CD8-positive, alpha-beta T cell (primary cell): ENCODE measurements at places on chromosomes 2 and 18.

DNA sequence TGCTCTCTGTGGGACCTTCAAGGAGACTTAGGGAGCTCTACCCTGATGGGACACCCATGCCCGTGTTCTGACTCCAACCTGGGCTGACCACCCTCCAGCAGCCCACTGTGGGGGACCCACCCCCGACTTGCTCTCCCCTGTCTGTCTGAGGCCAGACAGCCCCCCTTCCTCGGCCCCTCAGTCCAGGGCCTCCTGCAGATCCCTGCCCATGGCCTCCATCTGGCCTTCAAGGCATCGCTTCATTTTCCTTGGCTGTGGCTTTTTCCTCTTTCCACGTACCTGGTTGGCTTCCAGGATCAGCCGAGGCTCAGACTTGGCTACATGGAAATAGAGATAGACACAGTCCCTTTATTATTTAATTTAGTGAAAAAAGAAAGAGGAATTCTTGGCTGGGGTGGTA is 290.0 kb downstream of the CYP26B1 start:
- no peak for DNase-seq

GRCh38 chr18:48800466-48800865 is 150.3 kb downstream of the SMAD7 start:
- no peak for DNase-seq

DNA sequence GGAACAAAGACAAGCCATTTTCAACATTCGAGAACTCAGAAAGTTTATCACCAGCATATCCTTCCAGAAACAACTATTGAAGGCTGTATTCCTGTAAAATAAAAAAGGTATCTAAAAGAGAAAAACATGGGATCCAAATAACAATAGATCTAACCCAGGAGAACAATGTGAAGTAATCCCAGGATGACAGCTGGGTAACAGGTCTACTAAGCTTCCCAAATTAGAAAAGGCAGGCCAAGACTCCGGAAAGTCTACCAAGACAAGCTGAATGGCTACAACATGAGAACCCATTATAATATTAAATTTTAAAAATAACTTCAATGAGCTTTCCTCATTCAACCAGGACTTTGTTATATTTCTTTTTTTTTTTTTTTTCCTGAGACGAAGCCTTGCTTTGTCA is 6.5 kb downstream of the PIAS2 start:
- DNase-seq: no peak

DNA sequence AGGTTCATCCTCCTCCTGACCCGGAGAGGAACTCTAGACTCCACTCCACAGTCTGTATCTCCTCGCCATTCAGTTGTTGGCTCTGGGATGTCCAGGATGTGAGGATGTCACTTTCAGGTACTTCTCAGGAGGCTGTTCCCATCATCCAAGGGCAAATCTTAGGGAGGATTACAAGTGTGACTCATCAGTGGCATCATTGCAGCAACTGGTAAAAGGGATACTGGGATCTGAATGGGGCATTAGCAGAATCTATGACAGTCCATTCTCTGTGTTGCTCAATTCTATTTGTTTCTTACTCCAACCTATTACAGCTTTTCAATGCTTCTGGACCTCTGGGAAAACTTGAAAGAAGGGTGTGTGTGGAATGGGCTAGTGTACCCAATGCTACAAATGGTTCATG is 81.5 kb upstream of the FN1 start:
- DNase-seq: no peak

DNA sequence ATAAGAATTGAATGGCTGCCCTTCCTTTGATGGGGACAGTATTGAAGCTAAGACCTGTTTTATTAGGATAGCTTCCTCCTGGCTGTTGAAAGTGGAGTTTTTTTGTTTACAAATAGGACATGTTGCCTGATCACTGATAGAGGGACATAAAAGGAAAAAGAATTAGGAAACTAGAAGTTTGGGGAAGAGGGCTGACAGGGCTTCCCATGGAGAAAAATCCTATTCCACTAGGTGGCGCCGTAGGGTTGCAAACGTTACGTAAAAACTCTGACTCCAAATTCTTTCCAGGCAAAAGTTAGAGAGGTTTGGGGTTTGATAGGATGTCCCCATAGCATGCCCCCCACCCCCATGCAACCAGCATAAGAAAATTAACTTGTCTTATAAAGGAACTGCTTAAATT is 11.1 kb upstream of the RBFA start:
- no peak for DNase-seq

GRCh38 chr2:3241971-3242746 is 135.5 kb downstream of the EIPR1 start:
- no peak for DNase-seq

DNA sequence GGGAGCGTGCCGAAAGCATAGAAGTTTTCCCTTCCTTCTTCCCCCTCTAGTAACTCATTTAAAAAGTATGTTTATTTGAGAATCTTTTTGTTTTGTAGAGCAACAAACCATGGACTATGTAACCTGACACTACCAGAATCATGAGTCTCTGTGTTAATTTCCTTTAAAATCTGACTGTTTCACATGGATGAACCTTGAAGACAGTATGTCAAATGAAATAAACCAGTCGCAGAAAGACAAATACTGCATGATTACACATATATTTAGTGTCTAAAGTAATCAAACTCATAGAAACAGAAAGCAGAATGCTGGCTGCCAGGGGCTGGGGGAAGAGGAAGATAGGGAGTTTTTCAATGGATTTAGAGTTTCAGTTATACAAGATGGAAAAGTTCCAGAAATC is 32.3 kb downstream of the PTPN2 start:
- DNase-seq: no peak

GRCh38 chr2:227010433-227010832 is 153.6 kb downstream of the COL4A4 start:
- DNase-seq: no peak

GRCh38 chr18:37471637-37472036 is 94.0 kb downstream of the CELF4 start:
- no peak for DNase-seq

DNA sequence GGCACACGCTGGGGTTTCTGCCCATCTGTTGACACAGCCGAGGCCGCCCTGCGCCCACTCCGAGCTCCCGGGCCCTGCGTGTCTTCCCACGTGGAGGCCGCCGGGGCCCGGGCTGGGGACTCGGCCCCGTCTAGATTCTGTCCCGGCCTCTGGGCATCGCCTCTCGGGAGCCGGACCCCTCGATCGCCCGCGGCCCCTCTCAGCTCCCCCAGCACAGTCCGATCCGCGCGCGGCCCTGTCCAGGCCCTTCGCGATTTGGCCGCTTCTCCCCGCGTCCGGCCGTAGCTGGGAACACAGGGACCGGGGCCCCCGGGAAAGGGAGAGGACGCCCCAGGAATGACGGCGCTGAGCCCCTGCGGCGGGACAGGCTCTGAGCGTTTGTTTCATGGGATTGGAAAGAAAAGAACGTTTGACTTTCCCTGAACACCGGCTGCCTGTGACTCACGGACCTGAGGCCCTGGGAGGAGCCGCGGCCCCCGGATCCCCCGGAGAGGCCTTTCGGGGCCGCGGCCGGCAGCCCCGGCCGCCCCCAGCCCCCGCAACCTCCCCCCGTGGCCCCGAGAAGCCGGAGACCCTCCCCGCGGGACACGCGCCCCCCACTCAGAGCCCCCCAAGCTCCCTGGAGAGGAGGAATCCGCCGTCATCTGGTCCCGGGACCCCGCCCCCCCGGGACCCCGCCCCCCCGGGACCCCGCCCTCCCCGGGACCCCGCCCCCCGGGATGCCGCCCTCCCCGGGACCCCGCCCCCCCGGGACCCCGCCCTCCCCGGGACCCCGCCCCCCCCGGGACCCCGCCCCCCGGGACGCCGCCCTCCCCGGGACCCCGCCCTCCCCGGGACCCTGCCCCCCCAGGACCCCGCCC is 62.7 kb upstream of the CTDP1 start:
- no peak for DNase-seq

GRCh38 chr18:60197671-60198462 is 174.7 kb downstream of the MC4R start:
- no peak for DNase-seq

- no peak for DNase-seq
These were observed 14.8 kb upstream of the ALPI start for GRCh38 chr2:232441147-232441651.

DNA sequence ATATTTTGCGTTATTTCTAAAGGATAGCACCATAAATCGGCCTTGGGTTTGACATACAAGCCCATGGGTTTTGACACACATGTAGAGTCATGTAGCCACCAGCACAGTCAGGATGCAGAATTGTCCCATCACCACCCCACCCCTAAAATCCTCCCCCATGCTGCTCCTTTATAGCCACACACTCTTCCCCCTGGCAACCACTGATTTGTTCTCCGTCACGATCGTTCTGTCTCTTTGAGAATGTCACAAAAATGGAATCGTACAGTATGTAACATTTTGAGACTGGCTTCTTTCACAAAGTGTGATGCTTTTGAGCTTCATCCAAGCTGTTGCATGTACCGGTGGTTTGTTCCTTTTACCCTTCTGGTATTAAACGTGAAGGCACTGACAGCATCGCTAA is 39.1 kb downstream of the CRACDL start:
- no peak for DNase-seq

GRCh38 chr2:239285071-239285931 is 115.5 kb downstream of the HDAC4 start:
- peak; percentile 58 for DNase-seq

- no peak for DNase-seq
These were observed 138.6 kb downstream of the BCL2 start for GRCh38 chr18:63180971-63181376.

- DNase-seq: no peak
These were observed 11.3 kb upstream of the EXOC6B start for GRCh38 chr2:72837171-72837570.

GRCh38 chr2:232816657-232817056 is 40.3 kb upstream of the KCNJ13 start:
- DNase-seq: no peak

DNA sequence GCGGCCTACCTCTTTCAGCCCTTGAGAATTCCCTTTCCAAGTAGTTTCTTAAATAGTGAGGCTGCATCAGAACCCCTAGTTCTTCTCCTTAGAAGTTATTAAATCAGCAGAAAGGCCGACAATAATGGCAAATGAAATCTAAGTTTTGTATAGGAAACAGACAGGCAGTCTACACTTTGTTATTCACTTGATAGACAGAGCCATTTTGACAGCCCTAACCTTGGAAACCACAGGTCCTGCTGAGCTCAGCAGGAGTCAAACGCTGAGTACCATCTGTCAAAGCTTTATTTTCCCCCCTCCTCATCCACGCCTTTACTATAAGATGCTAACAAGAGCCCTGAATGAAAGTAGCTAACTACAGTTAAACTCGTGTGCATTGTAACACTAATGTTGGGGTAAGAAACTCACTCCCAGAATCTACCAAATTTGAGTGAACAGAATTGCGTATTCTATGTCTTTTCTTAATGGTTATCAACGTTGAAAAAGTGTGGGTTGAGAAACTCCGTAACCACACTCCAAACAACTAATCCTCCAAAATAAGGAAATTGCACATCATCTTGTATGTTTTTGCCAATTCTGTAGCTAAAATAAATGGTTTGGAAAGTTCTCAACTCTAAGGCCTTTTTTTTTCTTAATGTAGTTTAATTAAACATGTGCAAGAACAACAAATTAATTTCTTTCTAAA is 90.6 kb upstream of the EFEMP1 start:
- no peak for DNase-seq

DNA sequence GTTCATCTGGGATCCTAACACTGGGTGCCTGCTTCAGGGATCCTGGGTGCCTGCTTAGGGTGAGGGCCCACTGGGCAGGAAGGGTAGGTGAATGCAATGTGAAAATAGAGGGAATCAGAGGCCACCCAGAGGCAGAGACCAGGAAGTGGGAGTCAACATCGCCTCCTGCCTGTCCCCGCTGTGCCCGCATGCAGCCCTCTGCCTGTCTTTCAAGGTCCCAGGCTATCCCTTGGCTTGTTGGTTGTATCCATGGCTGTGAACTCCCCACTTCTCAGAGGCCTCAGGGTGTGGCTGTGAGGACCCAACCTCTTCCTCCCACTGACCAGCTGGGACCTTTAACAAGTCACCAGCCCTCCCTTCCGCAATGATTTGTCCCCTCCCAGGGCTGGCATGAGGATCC is 26.5 kb downstream of the PSD4 start:
- DNase-seq: no peak

GRCh38 chr2:9519250-9519649 is 36.4 kb downstream of the ADAM17 start:
- no peak for DNase-seq

- DNase-seq: no peak
These were observed 20.7 kb upstream of the PLB1 start for GRCh38 chr2:28475088-28475595.

- no peak for DNase-seq
These were observed 55.8 kb upstream of the TMEM178A start for GRCh38 chr2:39609917-39610316.

DNA sequence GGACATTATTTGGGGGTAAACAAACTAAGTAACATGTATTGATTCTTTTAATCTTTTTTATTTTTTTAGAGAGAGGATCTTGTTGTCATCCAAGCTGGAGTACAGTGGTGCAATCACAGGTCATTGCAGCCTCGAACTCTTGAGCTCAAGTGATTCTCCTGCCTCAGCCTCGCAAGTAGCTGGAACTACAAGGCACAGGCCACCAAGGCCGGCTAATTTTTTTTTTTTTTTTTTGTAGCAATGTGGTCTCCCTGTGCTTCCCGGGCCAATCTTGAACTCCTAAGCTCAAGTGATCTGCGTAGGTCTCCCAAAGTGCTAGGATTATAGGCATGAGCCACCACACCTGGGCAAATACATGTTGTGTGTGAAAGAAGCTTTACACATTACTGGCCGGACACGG is 29.6 kb downstream of the OLA1 start:
- no peak for DNase-seq

DNA sequence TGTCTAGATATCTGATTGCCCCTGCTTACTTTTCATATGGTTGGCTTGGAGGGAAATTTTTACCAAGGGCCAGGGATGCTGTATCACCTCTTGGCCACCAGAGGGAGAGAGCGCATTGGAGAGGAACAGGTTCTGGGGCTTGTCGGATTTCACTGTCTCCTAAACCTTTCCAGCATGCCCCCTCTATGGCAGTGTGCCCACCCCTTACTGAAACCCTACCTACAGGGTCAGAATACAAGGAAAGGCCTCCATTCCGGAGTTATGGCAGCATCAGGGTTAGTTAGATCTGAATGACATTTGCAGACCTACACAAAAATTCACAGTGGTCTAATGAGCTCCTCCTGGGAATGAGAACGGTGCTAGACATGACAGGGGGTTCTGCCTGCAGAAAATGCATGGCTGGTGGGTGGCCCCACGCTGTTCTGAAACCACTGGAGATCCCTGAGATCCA is 5.8 kb downstream of the SLC14A2 start:
- DNase-seq: peak; percentile 39

DNA sequence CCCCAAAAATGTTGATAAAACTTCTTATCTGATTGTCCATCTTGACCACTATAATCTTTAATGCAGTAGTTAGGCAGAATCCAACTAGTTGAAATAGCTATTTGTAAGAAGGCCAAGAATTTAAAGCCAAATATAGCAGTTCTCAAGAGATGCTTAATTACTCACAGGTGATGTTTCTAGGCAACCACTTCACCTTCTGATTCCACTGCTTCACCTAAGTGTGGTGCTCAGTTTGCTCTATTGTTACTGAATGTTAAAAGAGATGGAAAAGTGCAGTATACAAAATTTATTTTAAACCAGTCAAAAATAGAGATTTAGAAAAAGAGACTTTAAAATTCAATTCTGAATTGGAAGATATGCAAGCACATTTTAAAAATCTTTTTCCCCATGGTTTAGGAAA is 539.4 kb downstream of the ZNF804A start:
- DNase-seq: no peak
